Heart left ventricle (tissue), 16 donors: ENCODE measurements at places on chromosomes 1 and 21. TPM values are rescaled to one million over a fixed set of nuclear protein-coding genes. Genes with fewer than 3 reads are reported as not detected.

GRCh38 chr1:196531737-196532524, 76.3 kb downstream of the KCNT2 start:
- H3K4me3 ChIP-seq, result no peak overlapping the region
- H3K4me1 ChIP-seq, result no peaks in the 10 kb centered on the region
- DNase-seq, result no peak
- no peaks in the 10 kb centered on the region for H3K36me3 ChIP-seq
- H3K27ac ChIP-seq, result peak overlapping the region; percentile 52

DNA sequence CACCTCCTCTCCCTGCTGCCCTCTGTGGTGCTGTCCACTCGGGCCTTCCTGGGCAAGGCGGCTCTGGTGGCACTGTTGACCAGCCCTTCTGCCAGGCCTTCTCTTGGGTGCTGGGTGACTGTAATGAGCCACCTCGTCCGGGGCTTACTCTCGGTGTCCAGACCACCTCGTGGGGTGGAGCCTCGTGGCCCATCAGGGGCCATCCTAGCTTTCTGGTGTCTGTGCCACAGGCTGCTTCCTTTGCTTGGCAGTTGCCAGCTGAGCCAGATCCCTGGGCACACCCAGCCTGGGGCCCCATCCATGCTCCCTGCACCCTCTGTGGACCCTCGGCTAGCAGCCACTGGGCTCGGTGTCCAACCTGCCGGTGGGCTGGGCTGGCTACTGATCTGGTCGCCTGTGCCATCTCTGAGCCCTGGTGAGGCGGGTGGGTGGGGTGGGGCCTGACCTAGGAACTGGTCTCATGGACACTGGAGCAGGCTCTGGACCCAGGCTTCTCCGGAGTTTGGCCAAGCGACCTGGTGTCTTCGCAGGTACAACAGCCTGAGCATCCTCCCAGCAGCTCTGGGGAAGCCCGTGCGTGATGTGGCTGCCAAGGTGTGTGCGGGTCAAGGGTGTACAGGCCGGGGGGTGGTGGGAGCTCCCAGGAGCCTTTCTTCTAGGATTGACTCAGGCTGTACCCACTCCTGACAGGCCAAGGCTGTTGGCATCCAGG, 1.4 kb downstream of the PRXL2B start:
- H3K27me3 ChIP-seq, result no peaks in the 10 kb centered on the region
- no peak overlapping the region for H3K4me3 ChIP-seq
- no peaks in the 10 kb centered on the region for H3K36me3 ChIP-seq
- DNase-seq, result peak; percentile 28
- H3K27ac ChIP-seq, result no peak overlapping the region

GRCh38 chr1:17004466-17005364, 7.0 kb downstream of the ATP13A2 start:
- no peaks in the 10 kb centered on the region for H3K27me3 ChIP-seq
- no peak overlapping the region for H3K4me3 ChIP-seq
- H3K27ac ChIP-seq, result no peak overlapping the region
- H3K4me1 ChIP-seq, result peaks cover 8% of the 10 kb centered on the region
- DNase-seq, result no peak

- no peaks in the 10 kb centered on the region for H3K27me3 ChIP-seq
- DNase-seq, result no peak
- H3K36me3 ChIP-seq, result no peaks in the 10 kb centered on the region
- H3K4me3 ChIP-seq, result no peak overlapping the region
Measured at GRCh38 chr21:39602793-39603192, 9.9 kb upstream of the B3GALT5 start.

DNA sequence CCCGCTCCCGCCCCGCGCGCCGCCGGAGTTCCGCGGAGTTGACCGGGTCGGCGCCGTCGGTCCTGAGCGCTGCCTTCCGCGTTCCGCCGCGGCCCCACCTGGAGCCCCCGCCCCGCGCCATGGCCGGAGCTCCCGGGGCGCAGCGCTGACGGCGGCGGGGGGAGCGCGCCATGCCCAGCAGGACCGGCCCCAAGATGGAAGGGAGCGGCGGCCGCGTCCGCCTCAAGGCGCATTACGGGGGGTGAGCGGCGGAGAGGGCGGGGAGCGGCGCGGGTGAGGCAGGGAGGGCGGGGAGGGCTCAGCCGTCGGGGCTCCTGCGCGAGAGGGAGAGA, 216 bp downstream of the PRKCZ start:
- no peaks in the 10 kb centered on the region for H3K36me3 ChIP-seq
- peak overlapping the region; percentile 61 for H3K4me3 ChIP-seq
- peaks cover 34% of the 10 kb centered on the region for H3K4me1 ChIP-seq

DNA sequence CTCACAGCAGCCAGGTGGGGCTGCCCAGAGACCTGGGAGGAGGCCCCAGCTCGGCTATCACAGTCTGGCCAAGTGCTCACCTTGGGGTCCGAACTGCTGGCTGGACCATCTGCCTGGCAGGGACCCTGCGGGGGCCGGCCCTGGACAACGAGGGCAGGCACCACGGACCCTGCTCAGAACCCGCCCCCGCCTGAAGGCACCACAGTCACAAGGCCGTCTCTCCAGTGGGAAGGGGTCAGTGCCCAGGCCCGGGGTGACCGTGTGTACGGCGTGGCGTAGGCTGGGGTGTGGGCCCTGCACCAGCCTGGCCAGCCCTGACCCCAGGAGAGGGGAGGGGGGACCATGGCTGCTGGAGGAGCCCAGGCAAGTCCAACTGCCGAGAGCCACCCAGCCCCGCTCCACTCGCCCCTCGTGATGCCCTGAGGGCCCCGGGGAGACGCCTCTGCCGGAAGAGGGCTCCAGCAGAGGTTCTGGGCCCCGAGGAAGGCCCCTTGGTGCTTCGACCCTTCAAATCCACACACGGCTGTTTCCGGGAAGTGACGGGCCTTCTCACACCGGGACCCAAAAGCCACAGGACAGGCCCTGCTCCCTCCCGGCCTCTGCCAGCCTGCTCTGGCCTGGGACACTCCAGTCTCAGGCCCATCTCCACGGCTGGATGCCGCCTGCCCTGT, 11.2 kb upstream of the RNF223 start:
- H3K27ac ChIP-seq, result no peak overlapping the region
- no peaks in the 10 kb centered on the region for H3K36me3 ChIP-seq
- H3K27me3 ChIP-seq, result no peaks in the 10 kb centered on the region
- H3K4me3 ChIP-seq, result no peak overlapping the region
- DNase-seq, result no peak

- H3K4me1 ChIP-seq, result no peaks in the 10 kb centered on the region
- no peaks in the 10 kb centered on the region for H3K36me3 ChIP-seq
- H3K27me3 ChIP-seq, result no peaks in the 10 kb centered on the region
- H3K27ac ChIP-seq, result no peak overlapping the region
- H3K4me3 ChIP-seq, result no peak overlapping the region
- no peak for DNase-seq
Measured at GRCh38 chr1:83571536-83571935, 427.4 kb downstream of the TTLL7 start.

- H3K4me3 ChIP-seq, result no peak overlapping the region
- no peak for DNase-seq
- peaks cover 6% of the 10 kb centered on the region for H3K4me1 ChIP-seq
- H3K27me3 ChIP-seq, result no peaks in the 10 kb centered on the region
Measured at GRCh38 chr1:178650934-178651511, 74.0 kb upstream of the RALGPS2 start.

Gene SKI
- total RNA-seq, result 38.4 TPM

Gene HHIPL2
- total RNA-seq, result not detected

Gene RIIAD1
- 20.8 TPM for total RNA-seq
